Daoy (cell line): ENCODE measurements at places on chromosomes 1 and 21. TPM values are rescaled to one million over a fixed set of nuclear protein-coding genes. Genes with fewer than 3 reads are reported as not detected.

Gene FLG2
- not detected in 2 replicates for total RNA-seq

Gene PLA2G2A
- not detected in 2 replicates for total RNA-seq

Gene FAM72B
- 20.6 and 23.1 TPM in 2 replicates for total RNA-seq

Gene STYXL2
- not detected in 2 replicates for total RNA-seq

Gene KDF1
- 0.11 TPM in 1 of 2 replicates, not detected in the other for total RNA-seq

Gene CYP4Z1
- not detected in 2 replicates for total RNA-seq

Gene NTNG1
- 3.2 and 3.4 TPM in 2 replicates for total RNA-seq
